ENCODE measurements at places on chromosomes 4 and X. TPM values are rescaled to one million over a fixed set of nuclear protein-coding genes. Genes with fewer than 3 reads are reported as not detected.
A peak's percentile ranks its signal among the peaks of the same experiment; 100 is the strongest.

Gene NRK
- 2.5 TPM for total RNA-seq

Gene SLC34A2
- total RNA-seq, result 0.11 TPM

Gene ARHGAP4
- total RNA-seq, result 10.3 TPM

Gene TRIM2
- total RNA-seq, result 15.3 TPM

Gene MAGEA12
- total RNA-seq, result not detected

Gene PLK4
- total RNA-seq, result 0.54 TPM

Gene GALNTL6
- total RNA-seq, result not detected

Gene PCDH10
- total RNA-seq, result 0.08 TPM

Gene RTL3
- total RNA-seq, result 0.08 TPM

Gene MEPE
- total RNA-seq, result not detected

Gene RNF150
- 53.3 TPM for total RNA-seq

DNA sequence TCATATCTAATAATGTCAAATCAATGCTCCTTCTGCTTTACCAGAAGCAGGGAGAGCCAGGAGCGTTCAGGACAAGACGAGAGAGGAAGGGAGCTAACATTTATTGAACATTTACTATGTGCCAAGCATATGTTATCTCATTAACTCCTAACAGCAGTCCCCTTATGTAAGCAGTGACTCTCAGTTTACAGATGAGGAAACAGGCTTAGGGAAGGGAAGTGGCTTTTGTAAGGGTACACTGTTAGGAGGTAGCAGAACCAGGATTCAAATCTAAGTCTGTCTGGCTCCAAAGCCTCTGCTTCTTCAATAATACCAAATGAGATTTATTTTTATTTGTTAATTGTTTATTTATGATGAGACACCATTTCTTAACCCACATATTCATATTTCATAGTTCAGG lies 2.6 kb upstream of the STARD8 start:
- DNase-seq, result no peak

GRCh38 chr4:153045111-153045982 lies 109.2 kb downstream of the FHDC1 start:
- no peak for DNase-seq

DNA sequence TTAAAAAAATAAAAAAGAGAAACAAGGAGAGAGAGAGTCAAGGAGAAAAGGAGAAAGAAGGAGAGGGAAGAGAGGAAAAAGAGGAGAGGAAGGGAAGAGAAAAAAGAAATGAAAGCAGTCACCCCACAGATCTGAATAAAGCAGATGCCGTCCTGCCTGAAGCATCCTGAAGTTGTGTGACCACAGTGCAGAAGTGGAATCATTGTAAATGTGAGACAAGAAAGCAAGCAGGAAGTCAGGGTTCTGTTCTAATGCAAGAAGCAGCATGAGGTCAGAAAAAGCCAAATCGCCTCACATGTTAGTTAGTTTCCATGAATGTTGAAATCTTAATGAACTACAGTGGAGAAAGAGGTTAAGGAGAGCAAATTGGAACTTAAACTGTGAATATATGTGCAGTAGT lies 692.5 kb downstream of the CENPC start:
- no peak for DNase-seq

DNA sequence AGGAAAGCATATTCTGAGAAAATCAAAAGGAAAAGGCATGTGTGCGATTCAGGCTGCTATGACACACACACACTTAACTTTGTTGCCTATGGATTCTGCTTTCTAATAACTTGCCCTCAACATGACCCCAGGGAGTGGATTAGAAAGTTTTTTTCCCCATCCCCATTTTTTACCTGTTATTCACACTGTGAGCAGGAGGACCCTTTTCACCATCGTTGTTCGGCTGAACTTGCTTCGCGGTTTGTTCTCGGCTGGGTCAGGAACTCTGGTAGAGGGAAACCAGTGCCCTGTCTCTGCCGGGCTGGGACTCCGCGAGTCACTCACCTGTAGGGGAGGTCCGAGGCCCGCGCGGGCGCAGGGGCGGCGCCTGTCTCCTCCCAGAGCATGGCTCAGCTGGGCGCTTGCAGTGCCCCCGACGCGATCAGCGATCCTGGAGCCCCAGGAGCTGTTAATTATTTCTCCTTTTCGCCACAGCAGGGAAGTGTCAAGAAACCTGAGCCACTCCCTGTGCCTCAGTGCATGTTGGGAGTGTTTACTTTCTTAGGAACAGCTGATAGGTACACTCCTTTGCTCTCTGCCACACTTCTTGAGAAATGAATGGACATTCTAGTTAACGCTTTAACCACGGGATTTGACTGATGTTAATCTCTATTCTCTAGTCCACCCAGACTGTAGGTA lies at the start of gene RASSF6:
TSS of gene RASSF6 (minus strand) at position 322 of the 678 bp plus-strand sequence. CDS start 8,641 bp downstream, outside the sequence.
- DNase-seq, result no peak

DNA sequence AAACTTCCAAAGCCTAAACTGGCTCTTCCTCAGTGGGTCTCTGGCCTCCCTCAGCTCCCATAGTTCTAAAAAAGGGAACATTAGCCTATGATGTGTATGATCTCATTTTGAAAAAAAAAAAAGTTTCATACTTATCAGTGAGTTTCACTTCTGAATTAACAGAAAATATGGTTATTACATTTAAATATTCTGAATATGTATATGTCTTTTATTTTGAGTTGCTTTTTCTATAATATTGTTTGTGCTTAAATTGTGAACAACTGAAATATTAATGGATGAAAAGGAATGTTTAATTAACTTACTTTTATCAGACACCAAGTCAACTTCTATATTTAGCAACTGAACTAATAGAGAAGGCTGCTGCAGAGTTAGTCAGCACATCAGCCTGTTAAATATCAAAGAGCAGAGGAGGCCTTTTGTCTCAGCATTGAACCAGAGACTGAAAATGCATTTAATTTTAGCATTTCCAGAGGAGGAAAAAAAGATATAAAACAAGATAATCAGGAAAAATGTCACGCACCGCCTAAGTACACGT lies 20.4 kb upstream of the FHL1 start:
- DNase-seq, result no peak

GRCh38 chr4:146238107-146238506 lies 23.8 kb downstream of the REELD1 start:
- no peak for DNase-seq

DNA sequence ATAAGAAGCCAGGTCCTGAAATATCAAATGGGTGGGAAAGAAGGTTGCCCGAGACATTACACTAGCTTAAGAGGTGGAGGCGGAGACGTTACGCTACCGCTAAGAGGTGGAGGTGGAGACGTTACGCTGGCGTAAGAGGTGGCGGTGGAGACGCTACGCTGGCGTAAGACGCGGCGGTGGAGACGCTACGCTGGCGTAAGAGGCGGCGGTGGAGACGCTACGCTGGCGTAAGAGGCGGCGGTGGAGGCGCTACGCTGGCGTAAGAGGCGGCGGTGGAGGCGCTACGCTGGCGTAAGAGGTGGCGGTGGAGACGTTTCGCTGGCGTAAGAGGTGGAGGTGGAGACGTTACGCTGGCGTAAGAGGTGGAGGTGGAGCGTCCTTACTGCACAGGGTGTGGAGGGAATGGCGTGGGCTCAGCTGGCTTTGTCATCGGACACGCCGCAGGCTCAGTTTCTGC lies 12.8 kb downstream of the CYP4V2 start:
- DNase-seq, result no peak

- no peak for DNase-seq
Measured at GRCh38 chrX:145630806-145631435, 186.7 kb upstream of the SLITRK2 start.

DNA sequence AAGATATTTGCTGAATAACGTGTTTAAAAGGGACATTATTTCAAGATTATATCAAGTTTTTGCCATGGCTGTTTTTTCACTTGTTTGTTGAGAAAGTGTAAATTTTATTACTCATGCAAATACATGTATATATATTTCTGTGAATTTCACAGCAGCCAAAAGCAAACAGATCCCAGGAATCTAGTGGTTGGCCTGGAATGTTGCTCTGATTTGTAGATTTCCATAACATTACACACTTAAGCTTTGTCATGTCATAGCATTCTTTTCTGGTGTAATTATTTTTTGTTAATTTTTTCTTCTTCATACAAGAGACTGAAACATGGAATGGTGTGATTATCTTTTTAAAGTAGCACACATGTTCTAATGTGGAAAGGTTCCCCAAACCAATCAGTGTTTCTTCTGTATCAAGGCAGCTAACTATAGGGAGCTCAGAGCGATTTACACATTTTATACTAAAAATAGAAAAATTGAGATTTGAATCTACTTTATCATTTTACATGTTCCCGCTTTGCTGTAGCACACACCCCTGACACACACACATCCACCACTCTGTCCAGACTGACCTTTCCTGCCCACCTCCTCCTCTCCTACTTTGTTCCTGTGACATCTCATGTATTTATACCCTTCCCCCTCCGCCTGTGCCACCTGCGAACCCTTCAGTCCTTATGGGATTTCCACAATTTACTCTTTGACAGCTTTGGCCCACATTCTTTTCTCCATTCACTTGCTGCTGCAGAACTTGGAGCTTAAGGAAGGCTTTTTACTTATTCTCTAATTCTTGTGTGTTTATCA lies 20.3 kb downstream of the RUFY3 start:
- DNase-seq, result no peak

DNA sequence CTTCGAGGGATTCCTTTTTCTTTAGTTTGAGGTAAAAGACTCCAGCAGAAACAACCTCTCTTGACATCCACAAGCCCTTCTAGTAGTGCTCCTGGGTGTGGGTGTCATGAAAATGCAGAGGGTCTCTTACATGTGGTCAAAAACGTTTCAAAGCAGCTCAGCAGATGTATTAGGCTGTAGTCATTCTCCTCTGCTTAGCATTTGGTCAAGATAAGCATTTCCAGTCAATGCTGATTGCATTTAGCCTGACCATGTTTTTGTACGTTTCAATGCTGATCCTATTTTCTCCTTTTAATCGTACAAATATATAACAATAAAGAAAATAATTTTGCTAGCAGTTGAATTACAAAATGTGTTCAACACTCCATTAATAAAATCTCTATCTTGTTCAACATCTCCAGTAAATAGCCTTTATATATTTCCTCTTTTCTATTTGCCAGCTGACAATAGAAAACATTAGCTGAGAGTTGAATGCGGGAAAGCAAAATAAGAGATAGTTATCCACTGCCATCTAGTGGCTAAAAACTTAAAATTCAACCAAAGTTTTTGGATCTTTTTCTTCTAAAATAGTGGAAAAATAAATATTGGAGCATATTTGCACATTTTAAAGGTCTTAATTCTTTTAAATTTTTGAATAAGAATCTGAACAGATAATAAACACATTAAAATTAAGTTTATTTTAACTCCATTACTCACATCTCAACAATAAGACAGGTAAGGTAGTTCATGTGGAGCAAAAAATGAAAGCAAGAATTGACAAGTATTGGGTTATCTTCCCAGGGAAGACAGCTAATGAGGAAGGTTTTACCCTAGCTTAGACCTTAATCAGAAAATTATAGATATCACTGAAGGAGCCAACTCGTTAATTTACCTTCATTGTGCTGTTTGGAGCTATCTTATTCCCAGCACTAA lies 15.2 kb upstream of the PACRGL start:
- DNase-seq, result no peak

DNA sequence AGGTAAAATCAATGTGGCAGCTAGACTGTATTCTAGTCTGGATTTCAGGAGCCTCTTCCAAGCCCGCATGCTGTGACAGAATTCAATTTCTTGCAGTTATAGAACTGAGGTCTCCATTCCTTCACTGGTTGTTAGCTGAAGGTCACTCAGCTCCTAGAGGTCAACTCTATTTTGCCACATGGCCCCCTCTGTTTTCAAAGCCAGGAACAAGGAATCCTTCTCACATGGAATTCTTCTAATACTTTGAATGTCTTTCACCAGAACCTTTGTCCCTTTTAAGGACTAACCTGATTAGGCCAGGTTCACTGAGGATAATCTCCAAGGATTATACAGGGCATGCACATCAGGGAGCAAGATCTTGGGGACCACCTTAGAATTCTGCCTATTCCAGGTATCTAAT lies 23.4 kb upstream of the MMRN1 start:
- DNase-seq, result no peak

GRCh38 chr4:71833232-71833900 lies 49.5 kb upstream of the GC start:
- peak; percentile 42 for DNase-seq

DNA sequence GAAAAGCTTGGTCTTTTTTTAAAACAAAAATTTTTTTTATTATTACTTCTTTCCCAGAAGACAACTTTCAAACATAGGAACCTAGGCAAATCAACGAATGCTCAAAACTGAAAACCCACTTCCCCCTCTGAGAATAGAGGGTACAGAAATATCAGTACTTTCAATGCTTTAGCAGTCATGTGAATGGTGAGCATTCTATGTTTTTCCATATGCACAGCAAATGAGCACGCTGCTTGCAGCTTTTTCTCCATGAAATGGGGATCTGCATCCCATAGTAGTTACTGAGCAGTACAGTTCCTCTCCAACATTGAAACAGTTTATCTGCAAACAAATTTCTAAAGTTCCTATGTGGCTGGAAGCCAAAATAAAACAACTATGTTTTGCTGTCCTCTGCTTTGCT lies 108.4 kb upstream of the BMP2K start:
- DNase-seq, result no peak

GRCh38 chr4:107618656-107619055 lies 101.4 kb downstream of the PAPSS1 start:
- no peak for DNase-seq

GRCh38 chr4:164572877-164573279 lies 181.1 kb upstream of the SMIM31 start:
- no peak for DNase-seq

DNA sequence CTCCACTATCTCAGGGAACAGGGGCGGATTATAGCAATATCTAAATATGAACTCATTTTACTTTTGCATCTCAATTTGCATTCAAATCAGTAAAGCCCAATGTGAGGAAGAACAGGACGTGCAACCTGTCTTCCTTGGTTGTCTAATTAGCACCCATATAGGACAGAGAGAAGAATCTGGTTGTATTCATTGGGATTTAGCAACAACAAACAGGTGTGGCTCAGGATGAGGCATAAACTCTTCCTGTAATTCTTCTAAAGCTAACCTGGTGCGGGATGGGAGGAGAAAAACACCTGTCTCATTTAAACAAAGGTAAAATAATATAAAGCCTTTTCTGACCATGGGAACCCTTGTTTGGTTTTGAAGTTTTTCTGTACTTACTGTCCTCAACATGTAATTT lies 22.2 kb downstream of the TMPRSS11A start:
- no peak for DNase-seq

DNA sequence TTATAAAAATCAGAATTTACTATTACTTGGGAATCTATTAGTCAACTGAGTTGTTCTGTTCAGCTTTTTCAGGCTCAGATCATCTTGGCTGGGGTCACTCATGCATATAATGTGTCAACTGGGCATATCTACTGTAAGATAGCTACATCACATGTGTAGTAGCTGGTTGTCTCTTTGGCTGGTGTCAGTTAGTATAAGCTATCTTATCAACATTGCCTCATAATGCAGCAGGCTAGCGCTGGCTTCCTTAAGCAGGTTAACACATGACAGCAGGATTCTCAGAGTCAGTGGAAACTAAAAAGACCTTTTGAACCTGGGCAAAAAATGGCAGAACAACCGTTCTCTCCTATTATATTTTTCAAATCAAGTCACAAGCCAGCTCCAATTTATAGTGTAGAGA lies 378.3 kb upstream of the PCDH10 start:
- no peak for DNase-seq

- DNase-seq, result no peak
Measured at GRCh38 chr4:163107754-163108153, 58.9 kb downstream of the NAF1 start.

GRCh38 chr4:85836588-85837438 lies 361.9 kb downstream of the ARHGAP24 start:
- DNase-seq, result no peak

All from Right ventricle myocardium superior (tissue), 1 donor.